ENCODE measurements at places on chromosomes 1 and 21.

DNA sequence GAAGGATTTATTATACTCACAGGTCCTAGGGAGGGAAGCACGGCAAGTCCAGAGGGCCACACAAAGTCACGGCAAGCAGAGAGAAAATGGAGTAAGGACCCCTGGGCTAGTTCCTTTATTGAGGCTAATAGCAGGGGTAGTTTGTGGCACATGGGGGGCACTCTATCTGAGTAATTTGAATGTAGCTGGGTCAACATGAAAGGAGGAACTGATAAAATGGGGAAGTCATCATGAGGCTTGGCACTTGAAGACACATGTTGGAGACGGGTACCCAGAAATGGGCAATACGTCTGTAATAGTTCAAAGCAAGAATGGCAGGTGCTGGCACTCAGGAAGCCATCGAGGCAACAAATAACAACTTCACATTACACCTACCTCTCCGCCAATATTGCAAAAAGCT is 1136.4 kb downstream of the MRPL39 start:
- no peak for DNase-seq

GRCh38 chr1:245512980-245513578 is 358.3 kb downstream of the KIF26B start:
- no peak for DNase-seq

- peak; percentile 78 for DNase-seq
Observed at GRCh38 chr1:206685769-206686477, 1.2 kb downstream of the MAPKAPK2 start.

DNA sequence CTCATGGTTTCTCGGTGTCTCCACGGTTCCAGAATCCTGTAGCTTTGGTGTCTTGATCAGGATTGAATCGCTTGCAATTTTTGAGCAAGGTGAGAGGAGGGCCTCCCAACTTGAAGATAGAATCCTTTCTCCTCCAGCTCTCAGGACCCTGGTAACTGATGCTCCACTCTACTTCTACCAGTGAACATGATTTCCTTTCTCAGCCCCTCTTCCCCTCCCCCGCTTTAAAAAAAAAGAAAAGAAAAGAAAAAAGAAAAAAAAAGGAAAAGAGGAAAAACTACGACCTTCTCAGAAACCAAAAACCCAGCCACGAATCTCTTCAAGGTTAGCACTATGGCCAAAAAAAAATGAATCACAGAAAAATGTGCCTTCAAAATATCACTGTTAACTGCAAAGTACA is 1.2 kb downstream of the ARHGEF11 start:
- no peak for DNase-seq
